ENCODE measurements at places on chromosomes 13 and 19. TPM values are rescaled to one million over a fixed set of nuclear protein-coding genes. Genes with fewer than 3 reads are reported as not detected.

The SIGLEC5 gene
- not detected for total RNA-seq

The POU4F1 gene
- total RNA-seq: 0.13 TPM

The KLK5 gene
- 11.3 TPM for total RNA-seq

- DNase-seq: no peak
These were observed 4.1 kb downstream of the TLE5 start for GRCh38 chr19:3058009-3058820.

DNA sequence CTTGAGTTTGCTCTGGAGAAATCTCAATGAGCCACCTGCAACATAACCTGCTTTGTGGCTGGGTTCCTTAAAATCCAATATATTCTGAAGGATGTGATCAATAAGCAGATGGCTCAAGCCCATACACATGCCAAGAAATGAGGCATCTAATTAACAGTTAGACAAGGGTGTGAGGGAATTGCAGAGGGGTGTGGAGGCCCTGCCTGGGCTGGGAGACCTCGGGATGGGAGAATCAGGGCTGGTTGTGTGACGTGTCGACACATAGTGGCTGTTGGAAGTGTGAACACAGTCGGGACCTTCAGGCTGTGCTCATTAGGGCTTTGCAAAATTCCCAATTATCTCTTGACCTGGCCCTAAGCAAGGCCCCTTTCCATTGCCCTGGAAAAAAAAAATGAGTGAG, 362.0 kb upstream of the TMTC4 start:
- DNase-seq: no peak

DNA sequence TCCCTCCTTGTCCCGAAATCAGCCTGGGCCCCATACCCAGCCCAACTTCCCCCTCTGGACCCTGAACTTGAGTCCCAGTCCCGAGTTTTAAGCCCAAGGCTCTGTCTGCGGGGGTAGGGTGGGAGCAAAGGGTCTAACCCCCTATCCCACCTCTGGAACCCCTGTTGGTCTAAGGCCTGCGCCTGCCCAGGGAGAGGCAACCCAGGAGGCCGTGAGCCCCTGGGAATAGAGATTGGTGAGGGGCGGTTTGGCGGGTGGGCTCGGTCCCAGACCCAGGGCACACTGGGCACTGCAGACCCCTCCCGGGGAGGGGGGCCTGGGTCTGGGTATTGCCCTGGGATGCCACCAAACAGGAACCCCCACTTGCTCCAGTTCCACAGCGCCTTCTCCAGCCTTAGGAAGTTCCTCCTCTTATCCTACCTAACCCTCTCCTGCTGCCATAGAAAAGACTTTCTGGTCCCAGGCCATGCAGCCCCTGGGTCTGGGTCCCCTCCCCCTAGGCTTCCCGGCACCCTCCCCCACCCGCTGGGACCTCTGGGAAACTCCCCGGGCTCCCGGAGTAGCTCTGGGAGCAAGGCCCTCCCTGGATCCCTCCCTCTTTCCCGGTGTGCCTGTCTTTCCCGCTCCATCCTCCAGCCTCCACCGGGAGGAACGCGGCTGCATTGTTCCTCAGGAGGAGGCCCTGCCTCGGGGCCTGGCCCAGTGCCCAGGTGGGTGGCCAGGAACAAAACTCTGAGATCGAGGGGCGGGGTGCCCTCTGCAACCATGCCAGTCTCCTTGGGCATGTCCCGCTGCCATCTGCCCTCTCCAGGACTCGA, 33.6 kb upstream of the NANOS3 start:
- no peak for DNase-seq

GRCh38 chr19:55287361-55288079, 3.7 kb downstream of the BRSK1 start:
- DNase-seq: no peak

- no peak for DNase-seq
These were observed 110.3 kb upstream of the VSTM2B start for GRCh38 chr19:29415507-29415906.

DNA sequence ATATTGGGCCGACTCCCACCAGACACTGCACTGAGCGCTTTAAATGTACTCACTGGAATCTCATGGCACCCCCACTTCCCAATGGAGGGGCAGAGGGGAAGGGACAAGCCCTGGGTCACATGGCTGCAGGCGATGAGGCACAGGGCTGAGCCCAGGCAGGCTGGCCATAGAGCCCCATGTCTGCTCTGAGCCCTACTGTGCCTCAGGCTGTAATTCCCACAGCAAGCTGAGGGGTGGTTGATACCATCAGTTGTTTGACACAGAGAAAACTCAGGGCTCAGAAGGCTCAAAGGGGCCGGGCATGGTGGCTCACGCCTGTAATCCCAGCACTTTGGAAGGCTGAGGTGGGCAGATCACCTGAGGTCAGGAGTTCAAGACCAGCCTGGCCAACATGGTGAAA, 25.1 kb downstream of the RFX1 start:
- DNase-seq: no peak

GRCh38 chr13:67935626-67936025, 705.5 kb upstream of the PCDH9 start:
- no peak for DNase-seq

Measured in kidney epithelial cell (primary cell).